ENCODE measurements at places on chromosomes 12 and 14.

DNA sequence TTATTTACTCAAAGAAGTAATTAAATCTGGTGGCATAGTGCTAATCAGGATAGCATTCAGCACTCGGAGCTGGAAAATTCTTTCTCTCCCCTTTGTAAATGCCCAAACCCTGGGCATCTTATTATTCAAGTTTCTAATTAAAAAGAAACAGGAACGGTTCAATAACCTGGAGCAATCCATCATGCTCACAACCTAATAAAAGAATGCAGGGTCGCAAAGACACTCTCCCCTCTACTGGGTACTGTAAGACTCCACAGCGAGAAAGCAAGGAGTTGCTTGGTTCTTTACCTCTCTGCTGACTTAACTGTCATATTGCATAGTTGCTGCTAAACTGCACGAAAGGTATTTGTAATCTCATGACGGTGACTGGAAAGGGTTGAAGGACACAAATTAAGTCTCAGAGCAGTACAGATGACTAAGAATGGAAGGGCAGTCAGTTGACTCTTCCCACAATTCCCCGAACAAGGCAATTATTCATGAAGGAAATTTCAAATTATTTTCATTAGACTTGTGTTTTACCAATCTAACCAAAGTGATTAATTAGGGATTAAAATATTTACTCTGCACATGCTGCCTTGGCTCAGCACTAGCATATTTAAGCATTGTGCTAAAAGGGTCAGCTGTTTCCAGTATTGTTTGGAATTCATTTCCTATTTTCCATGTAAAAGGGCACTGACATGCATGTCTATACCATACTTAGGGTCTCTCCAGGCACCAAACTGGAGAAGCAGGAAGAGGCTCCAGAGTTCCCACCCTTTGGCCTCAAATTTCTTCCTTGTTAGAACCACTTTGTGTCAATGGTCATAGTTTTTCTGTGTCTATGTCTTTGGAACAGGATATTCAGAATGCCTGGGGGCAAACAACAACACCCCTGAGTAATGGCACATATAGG, 182.2 kb downstream of the EXOC5 start:
- DNase-seq: no peak

DNA sequence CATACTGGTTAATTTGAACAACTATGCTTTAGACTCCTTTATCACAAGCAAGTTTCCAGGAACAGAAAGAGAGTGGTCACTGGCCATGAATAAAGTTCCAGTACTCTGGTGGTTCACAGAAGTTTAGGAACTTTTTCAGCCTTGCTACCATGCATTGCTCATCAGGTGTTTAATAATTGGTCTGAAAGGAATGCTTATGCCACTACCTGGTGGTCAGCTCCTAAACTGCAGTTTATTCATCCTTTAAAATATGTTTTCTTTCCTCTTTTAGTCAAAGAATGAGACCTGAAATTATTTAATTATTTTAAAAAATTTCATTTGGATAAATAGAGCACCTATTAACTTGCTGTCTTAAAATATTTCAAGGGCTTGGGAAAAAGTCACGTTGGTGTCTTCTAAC, 260.1 kb upstream of the OR4E1 start:
- DNase-seq: no peak

GRCh38 chr12:27672643-27673042, 23.6 kb upstream of the REP15 start:
- DNase-seq: no peak

- DNase-seq: no peak
Observed at GRCh38 chr14:51929166-51929565, 60.2 kb upstream of the RTRAF start.

DNA sequence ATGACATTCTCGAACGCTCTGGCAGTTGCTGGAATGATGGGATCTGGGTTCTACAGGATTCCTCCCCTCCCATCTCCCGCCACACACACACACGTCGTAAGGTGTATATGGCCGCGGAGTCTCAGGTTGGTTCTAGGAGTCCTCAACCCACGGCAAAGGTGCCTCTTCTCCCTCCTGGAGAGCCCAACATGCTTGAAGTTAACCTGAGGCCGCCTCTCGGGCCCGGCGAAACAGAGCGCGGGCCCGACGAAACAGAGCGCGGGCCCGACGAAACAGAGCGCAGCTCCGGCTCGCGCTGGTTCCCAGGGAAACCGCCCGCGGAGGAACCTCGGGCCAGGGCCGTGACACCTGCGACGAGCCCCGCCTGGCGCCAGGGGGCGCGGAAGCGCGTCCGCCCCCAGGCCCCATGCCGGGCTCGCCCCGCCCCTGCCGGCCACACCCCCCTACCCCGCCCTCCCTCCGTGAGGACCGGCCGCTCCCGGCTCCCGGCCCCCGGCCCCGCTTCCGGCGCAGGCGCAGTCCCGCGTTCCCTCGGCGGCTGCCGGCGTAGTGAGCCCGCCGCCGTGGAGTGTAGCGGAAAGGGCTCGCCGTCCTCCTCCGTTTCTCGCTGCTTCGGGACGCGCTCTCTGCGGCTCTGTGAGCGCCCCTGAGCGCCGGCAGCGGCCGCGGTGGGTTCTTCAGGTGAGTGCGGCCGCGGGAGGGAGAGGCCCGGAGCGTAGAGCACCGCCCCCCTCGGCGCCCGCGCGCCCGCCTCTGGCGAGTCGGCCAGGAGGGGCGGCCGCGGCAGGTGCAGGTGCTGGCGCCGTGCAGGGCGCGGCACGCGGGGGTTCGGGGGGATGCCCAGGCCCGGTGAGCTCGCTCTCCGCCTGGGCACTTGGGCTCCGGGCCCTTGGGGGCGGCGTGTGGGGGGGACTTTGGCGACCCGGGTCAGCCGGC, at the start of gene RAB3IP:
Gene RAB3IP, plus strand, starts transcription at position 510 of the 936 bp plus-strand sequence. CDS start 16,549 bp downstream, outside the sequence.
- DNase-seq: peak; percentile 92

- DNase-seq: peak; percentile 19
Observed at GRCh38 chr12:130456375-130457199, 118.9 kb downstream of the PIWIL1 start.

- no peak for DNase-seq
Observed at GRCh38 chr12:66397574-66398290, 95.4 kb downstream of the HELB start.

DNA sequence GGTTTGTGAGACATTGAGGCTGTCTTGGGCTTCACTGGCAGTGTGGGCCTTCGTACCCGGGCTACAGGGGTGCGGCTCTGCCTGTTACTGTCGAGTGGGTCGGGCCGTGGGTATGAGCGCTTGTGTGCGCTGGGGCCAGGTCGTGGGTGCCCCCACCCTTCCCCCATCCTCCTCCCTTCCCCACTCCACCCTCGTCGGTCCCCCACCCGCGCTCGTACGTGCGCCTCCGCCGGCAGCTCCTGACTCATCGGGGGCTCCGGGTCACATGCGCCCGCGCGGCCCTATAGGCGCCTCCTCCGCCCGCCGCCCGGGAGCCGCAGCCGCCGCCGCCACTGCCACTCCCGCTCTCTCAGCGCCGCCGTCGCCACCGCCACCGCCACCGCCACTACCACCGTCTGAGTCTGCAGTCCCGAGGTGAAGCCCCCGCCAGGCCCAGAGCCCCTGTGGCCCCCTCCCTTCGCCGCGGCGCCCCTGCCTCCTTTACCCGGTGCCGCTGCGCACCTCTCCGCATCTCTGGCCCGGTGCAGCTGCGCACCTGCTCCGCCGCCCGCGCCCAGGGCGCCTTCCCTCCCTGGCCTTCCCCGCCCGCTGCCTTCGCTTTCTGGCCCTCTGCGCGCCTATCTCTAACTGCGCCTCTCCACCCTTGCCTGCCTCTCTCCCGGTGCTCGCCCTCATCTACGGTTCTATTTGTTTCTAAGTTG, at the start of gene ENO2:
Gene ENO2, plus strand, starts transcription at position 335 of the 701 bp plus-strand sequence. CDS start 1,253 bp downstream, outside the sequence.
- peak; percentile 24 for DNase-seq

GRCh38 chr12:51346581-51346980, at the start of gene CELA1:
CELA1 (minus strand) TSS chr12:51346679; CDS start chr12:51346638, 41 bp downstream.
- no peak for DNase-seq

DNA sequence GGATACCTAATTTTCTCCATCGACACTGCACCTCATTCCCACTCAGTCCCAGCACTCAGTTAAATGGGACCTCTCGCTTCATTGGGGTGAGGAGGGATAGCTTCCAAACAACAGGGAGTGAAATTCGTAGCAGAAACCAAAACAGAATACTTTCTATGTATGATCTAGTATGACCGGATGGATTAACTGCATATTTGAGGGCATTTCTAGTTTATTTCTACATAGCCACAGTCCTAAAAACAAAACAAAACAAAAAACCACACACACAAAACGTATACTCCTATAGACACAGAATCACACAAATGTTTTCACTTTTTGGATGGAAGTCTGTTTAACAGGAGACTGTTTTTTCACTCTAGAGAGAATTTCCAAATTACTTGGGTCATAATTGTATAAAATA, 307.5 kb upstream of the FKBP4 start:
- no peak for DNase-seq

- DNase-seq: no peak
Observed at GRCh38 chr12:7723926-7724325, 12.7 kb downstream of the DPPA3 start.

GRCh38 chr12:98606359-98606988, 13.0 kb downstream of the SLC25A3 start:
- no peak for DNase-seq

- no peak for DNase-seq
Observed at GRCh38 chr12:117805865-117806264, 162.9 kb downstream of the KSR2 start.

DNA sequence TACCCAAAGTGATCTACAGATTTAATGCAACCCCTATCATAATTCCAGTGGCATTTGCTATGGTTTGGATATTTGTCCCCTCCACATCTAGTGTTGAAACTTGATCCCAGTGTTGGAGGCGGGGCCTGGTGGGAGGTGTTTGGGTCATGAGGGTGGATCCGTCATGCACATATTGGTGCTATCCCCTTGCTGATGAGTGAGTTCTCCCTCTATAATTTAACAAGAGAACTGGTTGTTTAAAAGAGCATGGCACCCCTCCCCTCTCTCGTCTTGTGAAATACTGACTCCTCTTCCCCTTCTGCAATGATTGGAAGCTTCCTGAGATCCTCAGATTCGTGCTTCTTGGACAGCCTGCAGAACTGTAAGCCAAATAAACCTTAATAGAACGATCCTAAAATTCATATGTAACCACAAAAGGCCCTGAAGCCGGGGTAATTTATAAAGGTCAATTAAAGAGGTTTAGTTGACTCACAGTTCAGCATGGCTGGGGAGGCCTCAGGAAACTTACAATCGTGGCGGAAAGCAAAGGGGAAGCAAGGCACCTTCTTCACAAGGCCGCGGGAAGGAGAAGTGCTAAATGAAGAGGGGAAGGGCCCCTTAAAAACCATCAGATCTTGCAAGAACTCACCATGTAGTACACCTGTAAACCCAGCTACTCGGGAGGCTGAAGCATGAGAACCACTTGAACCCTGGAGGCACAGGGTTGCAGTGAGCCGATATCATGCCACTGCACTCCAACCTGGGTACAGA, 41.2 kb downstream of the SLC39A9 start:
- no peak for DNase-seq

- no peak for DNase-seq
Observed at GRCh38 chr14:27211741-27212140, 613.9 kb upstream of the NOVA1 start.

GRCh38 chr12:97306147-97306546, 156.5 kb upstream of the RMST start:
- no peak for DNase-seq

DNA sequence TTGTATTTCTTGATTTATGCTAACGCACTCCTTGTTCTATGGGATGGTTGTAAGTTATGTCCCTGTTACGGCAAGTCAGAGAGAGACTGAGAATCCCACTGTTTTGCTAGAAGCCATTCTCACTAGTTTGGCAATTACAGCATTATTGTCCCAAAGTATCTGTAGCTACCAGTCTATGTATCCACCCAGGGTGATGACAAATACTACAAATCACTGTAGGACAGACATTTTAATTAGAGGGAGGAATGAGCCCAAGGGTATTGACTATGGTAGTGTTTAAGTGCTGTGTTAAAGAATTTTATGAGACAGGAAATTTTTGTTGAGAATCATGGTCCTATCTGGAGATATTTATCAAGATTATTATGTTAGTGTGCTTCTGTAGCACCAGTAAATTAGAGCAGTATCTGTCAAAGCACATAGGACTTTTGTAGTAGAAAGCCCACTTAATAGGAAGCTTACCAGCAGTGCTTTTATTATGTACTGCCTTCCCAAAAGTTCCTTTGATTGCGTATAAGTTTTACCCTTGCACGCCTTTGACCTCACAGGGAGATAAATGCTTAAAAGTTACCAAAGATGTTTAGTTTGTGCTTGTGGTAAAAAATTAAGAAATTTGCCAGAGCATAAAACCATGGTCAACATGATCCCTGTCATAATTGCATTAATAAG, 10.7 kb downstream of the PRKCH start:
- DNase-seq: no peak

GRCh38 chr14:58947156-58947555, 241.3 kb upstream of the DAAM1 start:
- DNase-seq: no peak

GRCh38 chr14:105307052-105307727, 6.4 kb upstream of the BRF1 start:
- DNase-seq: no peak

DNA sequence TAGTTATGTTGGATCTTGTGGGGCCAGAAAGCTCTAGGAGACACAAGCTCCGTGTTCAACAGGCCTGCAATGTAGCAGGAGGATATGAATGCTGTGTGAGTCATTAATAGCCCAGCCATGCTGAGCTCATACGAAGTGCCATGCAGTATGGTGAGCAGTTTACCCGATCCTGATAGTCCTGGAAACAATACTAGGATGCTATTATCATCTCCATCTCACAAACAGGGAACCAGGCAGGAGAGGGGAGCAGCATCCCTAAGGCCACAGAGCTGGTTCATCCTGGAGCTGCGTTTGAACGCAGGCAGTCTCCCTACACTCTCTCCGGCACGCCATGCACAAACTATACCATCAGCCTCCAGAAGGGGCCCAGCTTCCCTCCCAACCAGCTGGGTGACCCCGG, 20.5 kb downstream of the TTC7B start:
- no peak for DNase-seq

- peak; percentile 79 for DNase-seq
Observed at GRCh38 chr14:104078031-104078455, 7.5 kb upstream of the ASPG start.

- DNase-seq: no peak
Observed at GRCh38 chr14:90639641-90640040, 176.6 kb downstream of the TTC7B start.

- no peak for DNase-seq
Observed at GRCh38 chr14:79354336-79354735, 857.0 kb downstream of the DIO2 start.

- DNase-seq: no peak
Observed at GRCh38 chr12:87094356-87094755, 838.2 kb upstream of the MGAT4C start.

- peak; percentile 26 for DNase-seq
Observed at GRCh38 chr14:23154964-23155587, 28.4 kb downstream of the SLC7A8 start.

- DNase-seq: no peak
Observed at GRCh38 chr12:5506821-5507231, 74.9 kb downstream of the NTF3 start.

GRCh38 chr12:56362130-56363059, at the start of gene APOF:
APOF (minus strand) TSS chr12:56362857; CDS start chr12:56362745, 112 bp downstream.
- DNase-seq: no peak

DNA sequence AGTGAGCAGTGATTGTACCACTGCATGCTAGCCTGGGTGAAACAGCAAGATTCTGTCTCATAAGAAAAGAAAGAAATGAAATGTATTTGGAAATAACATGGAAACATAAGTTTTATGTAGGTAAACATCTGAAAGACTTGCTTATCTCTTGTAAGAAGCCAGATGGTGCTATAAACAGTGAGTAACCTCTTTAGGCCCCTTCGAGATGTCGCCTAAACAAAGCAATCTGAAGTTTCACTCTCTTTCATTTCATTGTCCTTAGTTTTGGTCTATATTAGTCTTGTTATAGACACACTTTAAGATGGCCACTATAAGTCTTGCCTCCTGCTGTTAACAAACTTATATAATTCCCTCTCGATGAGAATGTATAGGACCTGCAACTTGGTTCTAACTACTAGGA, 472.6 kb upstream of the ATP2B1 start:
- no peak for DNase-seq
